ENCODE measurements at places on chromosomes 2 and 18. TPM values are rescaled to one million over a fixed set of nuclear protein-coding genes. Genes with fewer than 3 reads are reported as not detected.

Gene CNDP1
- total RNA-seq, result not detected

Gene GYPC
- 121 TPM for total RNA-seq

Gene FEV
- not detected for total RNA-seq

Gene LYG2
- not detected for total RNA-seq

Gene MAP3K19
- total RNA-seq, result not detected

Gene PARD3B
- 7.8 TPM for total RNA-seq

Gene KCNS3
- total RNA-seq, result 4.5 TPM

Gene CPO
- total RNA-seq, result 0.73 TPM

Gene EMILIN1
- 25.8 TPM for total RNA-seq

Gene RGPD5
- total RNA-seq, result 30.5 TPM

Gene ZNF532
- total RNA-seq, result 64.1 TPM

Gene LOXHD1
- total RNA-seq, result 0.35 TPM

Gene SPR
- total RNA-seq, result 52.4 TPM

Gene LBX2
- 0.43 TPM for total RNA-seq

Gene SLC30A3
- total RNA-seq, result 10.1 TPM

Gene ANO7
- 0.81 TPM for total RNA-seq

Gene MC5R
- not detected for total RNA-seq

Gene DNPEP
- total RNA-seq, result 66.6 TPM

Gene MCEE
- total RNA-seq, result 42.2 TPM

Gene ZFP36L2
- 51.1 TPM for total RNA-seq

Gene GULP1
- 6.7 TPM for total RNA-seq

Gene C2orf69
- 8.0 TPM for total RNA-seq

Gene TP53I3
- 17.2 TPM for total RNA-seq

Gene SH3BP4
- total RNA-seq, result 9.3 TPM

Gene ZNF516
- total RNA-seq, result 12.3 TPM

Gene KATNAL2
- 2.7 TPM for total RNA-seq

Gene SKOR2
- total RNA-seq, result not detected

Gene PPP1R1C
- total RNA-seq, result 24.0 TPM

Gene PMAIP1
- total RNA-seq, result 0.49 TPM

Gene LYPD6B
- total RNA-seq, result not detected

Gene OSR1
- 6.3 TPM for total RNA-seq

Gene IL1RN
- 0.89 TPM for total RNA-seq

Gene BCL2L11
- total RNA-seq, result 9.1 TPM

Gene LYPD6
- 0.14 TPM for total RNA-seq

Gene NEDD4L
- total RNA-seq, result 55.9 TPM

Gene HOXD8
- total RNA-seq, result 0.16 TPM

Gene PID1
- 8.4 TPM for total RNA-seq

Gene IL37
- total RNA-seq, result not detected

Gene SERPINB12
- not detected for total RNA-seq

Gene RMDN2
- 5.8 TPM for total RNA-seq

Gene ESPNL
- not detected for total RNA-seq

Gene CDK15
- 0.35 TPM for total RNA-seq

Gene GKN1
- not detected for total RNA-seq

Gene UGT1A1
- total RNA-seq, result not detected

Gene GPAT2
- total RNA-seq, result 6.1 TPM

Gene COL4A3
- total RNA-seq, result 5.5 TPM

Gene AQP12A
- total RNA-seq, result not detected

Gene IL36A
- not detected for total RNA-seq

Gene PIEZO2
- 0.11 TPM for total RNA-seq

Gene ABCG8
- 0.32 TPM for total RNA-seq

Gene HSBP1L1
- 12.5 TPM for total RNA-seq

Gene ANKRD30B
- not detected for total RNA-seq

Gene AGXT
- total RNA-seq, result not detected

Gene COBLL1
- 15.2 TPM for total RNA-seq

Gene RETSAT
- total RNA-seq, result 44.8 TPM
